ENCODE measurements at places on chromosomes 12 and 14.

DNA sequence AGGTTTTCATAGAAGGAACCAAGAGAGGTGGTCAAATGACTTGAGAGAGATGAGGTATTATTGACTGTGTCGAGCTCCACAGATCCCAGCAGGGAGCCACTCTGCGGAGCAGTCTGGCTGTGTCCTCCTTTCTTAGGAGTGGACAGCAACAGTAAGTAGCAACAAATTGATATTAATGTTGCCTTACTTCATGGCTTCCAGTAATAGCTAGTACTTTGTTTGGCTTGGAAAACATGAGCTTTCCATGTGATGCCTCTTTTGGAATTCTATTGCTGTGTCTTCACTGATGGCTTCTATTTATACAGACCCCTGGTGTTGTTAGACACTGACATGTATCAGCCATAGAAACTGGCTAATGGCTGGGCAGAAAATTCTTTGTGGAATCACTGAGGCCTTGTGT lies 531.2 kb upstream of the CCDC196 start:
- no peak for DNase-seq

- peak; percentile 26 for DNase-seq
Measured at GRCh38 chr12:14937689-14938088, 648 bp downstream of the ERP27 start.

DNA sequence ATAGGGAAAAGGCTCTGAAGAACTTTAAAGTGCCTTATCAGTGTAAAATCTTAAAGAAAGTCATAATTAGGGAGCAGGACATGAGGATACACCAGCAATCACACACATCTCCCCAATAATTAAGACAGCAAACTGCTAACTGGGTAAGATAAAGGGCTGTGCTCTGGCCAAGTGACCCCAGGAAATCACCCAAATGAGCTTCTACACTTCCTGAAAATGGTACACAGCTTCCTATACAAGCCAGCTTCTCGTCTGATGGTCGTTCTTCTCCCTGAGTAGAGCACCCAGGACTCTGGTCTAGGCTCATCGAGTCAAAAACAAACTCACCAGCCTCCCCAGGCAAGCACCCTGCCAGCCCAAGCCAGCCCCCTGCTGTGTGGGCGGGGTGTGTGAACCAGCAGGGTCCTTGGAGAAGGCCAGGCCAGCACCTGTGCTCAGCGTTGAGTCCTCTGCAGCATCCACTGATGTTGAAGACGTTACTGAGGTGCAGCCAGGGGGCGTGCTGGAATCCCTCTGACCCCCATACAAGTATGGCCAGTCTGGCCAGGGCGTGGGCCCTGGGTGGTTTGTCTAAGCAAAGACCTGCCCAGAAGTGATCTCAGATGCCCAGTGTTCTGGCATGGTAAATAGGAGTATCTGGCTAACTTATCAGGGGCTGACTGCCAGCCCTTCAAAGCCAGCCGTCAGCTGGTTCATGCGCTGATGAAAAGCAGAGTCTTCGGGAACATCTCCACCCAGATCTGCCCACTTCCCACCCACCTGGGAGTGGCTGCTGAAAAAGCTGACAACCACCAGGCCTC lies 41.4 kb downstream of the ACTN1 start:
- DNase-seq: peak; percentile 16

DNA sequence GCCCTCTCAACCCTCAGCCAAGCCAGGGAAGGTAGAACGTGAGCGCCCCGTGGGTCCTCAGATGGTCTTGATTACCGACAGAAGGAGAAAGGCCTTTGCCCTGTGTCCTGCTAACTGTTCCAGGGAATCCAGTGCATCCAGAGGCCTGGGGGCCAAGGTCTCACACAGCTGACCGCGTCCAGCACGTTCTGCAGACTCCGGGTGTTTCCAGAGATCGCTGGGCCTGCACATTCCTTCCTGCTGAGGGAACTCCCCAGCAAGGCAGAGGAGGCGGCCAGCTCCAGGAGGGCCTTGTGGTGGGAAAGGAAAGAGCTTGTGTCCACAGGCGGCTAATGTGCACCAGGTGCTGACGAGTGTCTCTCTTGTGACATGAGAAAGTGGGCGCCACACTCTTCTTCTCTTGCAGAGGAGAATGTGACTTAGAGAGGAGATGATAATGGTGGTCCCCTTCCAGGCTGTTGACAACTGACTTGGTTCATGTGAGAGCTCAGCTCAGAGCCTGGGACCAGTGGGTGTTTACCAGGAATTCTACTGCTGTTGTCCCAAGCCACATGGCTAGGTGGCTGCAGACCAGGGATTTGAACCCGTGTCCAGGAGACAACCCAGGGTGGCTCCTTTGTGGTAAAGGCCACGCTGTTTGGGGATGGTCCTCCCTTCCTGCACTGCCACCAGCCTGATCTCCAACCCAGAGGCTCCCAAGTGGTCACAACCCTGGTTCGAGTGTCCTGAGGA lies 46.8 kb upstream of the DLK1 start:
- DNase-seq: no peak

DNA sequence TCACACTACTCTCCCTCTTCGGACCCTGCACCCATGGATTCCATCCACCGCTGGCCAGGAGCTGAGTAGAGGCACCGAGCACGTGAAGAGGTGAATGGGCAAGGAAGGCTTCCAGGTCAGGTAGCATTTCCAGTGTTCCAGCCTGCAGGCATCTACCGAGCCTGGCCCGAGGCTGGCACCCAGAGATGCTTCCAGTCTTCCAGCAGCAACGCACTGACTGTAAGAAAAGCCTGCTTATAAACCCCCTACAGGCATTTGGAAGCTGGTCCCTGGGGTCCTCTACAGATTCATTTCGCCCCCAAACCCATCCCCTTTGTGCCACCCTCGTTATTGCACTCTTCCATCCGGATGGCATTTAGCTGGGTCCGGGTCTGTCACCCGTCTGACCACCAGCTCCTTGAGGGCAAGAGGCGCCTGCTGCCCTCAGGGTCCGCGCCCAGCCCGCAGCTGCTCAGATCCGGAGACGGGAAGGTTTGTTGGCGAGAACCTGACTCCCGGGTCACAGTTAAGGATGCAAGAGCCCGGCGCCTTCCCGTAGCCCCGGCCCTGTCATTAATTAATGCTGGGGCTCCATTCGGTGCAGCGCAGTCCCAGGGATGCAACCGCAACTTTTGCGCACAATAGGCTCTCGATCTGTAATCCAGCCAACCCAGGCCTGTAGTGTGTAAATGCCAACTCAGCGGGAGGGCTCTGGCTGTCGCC lies 614 bp upstream of the MARK3 start:
- no peak for DNase-seq

DNA sequence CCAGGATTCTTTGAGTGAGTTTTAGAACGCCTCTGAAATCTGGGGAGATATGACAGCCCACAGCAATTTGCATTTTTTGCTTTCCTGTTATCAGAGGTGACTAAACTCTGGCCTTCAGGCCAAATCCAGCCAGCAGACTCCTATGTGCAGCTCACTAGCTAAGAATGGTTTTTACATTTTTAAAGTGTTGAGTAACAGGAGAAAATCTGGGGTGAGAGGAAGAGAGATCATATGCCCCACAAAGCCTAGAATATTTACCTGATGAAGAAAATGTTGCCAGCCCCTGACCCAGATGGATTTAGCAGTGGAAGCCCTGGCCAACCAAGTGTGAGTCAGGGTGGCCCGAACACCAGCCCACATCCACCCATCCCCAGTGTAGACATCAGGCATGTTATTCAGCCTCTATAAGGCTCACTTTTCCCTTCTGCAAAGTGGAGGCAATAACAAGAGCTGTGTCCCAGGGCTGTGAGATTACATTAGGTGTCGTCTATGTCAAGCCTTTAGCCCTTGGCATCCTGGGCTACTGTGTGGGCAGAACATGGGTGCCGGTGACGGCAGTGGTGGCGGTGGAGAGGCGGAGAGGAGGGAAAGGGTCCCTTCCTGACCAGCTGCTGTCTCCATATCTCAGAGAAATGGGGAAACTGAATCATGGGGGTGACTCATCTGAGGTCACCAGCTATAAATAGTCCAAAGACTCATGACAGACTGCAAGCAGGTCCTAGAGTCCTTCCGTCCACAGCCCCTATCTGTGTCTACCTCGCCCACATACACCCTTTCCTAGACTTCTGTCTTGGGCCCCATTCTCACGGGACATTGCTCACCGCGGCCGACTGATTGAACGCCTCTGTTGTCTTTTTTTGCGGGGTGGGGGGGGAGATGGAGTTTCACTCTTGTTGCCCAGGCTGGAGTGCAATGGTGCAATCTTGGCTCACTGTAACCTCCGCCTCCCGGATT lies 32.6 kb upstream of the CD9 start:
- DNase-seq: peak; percentile 52
